Naive B cell (primary cell): ENCODE measurements at places on chromosomes 1 and 21.

DNA sequence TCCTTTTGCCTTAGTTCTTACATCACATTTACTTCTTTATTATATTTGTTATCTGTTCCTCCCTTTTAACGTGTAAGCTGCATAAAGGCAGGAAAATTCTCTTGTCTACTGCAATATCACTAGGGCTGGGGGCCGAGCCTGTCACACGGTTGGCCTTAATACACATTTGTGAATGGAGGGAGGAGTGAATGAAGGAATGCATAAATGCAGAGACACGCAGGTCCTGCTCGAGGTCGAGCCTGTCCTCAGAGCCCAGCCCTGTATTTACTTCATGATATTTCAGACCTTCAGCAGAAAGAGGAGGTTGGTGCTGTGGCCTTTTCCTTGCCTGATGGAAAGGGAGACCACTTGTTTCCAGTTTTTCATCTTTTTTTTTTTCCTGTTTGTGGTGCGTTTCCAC is 671.3 kb downstream of the PTPRU start:
- no peak for DNase-seq

- DNase-seq: no peak
Observed at GRCh38 chr1:108610073-108610472, 50.2 kb downstream of the EEIG2 start.

DNA sequence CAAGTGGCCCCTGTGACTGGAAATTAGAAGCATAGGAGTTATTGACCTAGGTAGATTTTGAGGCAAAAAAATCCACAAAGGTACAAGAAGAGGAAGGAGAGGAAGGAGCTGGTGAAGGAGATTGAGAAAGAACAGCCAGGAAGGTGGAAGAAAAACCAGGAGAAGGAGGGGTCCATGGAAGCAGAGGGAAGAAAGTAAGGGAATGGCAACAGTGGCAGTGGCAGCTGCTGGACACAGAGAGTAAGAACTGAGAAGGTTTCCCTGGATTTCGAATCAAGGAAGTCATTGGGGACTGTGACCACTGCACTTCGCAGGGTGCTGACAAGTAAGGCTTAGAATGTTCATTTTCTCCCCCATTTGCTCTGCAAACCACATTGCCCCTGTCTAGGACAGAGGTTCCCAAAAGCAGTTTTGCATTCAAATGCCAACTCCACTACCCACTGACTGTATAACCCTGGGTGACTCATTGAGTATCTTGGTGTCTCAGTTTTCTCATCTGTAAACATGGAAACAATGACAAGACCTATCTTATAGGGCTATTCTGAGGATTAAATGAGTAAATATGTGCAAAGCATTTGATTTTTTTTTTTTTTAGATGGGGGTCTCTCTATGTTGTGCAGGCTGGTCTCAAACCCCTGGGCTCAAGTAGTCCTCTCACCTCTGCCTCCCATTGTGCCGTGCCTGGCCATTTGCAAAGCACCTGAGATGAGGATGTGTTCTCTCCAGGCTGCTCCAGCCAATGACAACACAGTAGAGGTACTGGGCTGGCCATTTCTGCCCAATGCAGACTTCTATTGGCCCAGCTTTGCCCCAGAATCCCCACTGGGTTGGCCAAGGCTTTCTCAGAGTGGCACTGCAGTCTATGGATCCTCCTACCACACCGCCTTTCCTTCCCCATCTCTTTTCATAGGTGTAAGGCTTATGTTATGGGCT is 9.3 kb upstream of the CAPN2 start:
- DNase-seq: no peak

DNA sequence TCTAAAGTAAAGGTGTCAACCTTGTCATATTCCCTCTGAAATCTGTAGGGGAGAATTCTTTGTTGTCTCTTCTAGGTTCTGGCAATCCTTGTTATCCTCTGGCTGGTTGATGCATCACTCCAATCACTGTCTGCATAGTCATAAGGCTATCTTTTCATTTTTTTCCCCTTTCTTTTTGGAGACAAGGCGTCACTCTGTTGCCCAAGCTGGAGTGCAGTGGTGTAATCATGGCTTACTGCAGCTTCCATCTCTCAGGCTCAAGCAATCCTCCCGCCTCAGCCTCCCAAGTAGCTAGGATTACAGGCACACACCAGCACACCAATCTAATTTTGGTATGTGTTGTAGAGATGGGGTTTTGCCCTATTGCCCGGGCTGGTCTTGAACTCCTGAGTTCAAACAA is 12.9 kb downstream of the DPYD start:
- no peak for DNase-seq

GRCh38 chr1:92752719-92753118 is 32.2 kb downstream of the EVI5 start:
- DNase-seq: no peak

DNA sequence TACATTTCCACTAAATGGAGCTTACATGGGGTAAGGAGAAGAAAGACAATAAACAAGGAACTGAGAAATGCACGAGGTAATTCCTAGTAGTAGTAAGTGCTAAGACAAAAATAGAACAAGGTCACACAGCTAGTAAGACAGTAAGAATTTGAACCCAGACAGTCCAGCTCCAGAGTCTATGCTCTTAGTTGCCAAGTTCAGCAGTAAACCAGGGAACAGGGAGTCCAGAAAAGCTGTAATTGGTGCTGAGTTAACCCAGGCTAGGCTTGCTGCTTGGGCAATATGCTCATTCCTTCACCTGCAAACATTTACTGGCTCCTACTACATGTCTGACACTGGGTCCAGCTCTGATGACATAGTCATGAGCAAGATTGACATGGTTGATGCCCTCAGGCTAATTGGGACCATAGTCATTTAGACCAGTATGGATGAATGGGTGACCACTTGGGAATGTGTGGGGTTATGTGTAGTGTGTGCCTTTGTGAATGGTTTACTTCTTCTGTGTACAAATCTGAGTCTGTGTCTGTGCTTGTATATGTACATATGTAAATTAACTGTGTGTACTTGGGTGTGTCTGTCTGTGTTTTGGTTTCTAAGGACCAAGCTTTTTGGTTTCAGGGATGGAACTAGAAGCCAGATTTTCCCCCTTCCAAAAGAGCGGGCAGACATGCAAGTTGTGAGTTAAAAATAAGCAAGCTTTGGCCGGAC is 2.0 kb downstream of the GPX7 start:
- DNase-seq: peak; percentile 20

- no peak for DNase-seq
Observed at GRCh38 chr1:110005971-110006370, 21.4 kb downstream of the AHCYL1 start.

DNA sequence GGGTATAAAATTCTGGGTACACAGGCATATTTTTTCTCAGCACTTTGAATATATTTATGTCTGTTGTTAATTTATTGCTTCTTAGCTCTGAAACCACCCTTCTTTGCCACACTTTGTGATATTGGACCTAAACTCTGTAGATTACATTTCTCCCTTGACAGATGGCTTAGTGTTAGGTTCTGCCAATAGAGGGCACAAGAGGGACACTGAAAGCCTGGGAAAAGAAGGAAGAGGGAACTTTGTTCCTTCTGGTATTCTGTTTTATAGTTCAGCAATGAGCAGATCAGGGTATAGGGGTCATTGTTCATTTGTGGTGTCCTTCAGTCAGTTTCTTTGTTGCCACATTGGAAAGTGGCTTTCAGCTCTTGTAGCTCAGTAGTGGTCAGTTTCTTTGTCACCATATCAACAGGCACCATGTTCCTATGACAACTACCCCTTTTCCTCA is 423.5 kb upstream of the PROX1 start:
- DNase-seq: no peak

DNA sequence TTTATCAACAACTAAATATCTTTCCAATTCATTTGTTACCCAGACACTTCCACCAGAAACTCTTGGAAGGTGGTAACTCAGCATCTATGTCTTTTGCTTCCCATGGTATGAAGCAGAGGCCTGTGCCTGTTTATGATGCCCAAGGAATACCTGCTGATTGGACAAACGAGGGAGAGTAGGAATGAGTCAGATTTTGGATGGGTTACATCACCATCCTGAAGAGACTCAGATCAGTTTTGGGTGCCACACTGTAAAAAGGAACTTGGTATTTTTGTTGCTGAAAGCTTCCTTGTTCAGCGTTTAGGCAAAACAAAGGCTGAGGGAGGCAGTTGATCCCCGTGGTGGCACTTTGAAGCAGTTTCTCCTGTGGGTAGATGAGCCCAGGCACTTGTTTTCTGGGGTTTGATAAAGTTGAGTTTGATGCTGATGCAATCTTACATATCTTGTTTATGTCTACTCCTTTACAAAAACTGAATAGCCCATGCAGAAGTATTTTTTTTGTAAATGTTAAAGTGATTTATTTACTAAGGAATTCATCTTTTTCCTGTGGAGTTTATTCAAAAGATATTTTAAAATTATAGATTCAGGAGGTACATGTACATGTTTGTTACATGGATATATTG is 26.7 kb upstream of the CYP4X1 start:
- no peak for DNase-seq

DNA sequence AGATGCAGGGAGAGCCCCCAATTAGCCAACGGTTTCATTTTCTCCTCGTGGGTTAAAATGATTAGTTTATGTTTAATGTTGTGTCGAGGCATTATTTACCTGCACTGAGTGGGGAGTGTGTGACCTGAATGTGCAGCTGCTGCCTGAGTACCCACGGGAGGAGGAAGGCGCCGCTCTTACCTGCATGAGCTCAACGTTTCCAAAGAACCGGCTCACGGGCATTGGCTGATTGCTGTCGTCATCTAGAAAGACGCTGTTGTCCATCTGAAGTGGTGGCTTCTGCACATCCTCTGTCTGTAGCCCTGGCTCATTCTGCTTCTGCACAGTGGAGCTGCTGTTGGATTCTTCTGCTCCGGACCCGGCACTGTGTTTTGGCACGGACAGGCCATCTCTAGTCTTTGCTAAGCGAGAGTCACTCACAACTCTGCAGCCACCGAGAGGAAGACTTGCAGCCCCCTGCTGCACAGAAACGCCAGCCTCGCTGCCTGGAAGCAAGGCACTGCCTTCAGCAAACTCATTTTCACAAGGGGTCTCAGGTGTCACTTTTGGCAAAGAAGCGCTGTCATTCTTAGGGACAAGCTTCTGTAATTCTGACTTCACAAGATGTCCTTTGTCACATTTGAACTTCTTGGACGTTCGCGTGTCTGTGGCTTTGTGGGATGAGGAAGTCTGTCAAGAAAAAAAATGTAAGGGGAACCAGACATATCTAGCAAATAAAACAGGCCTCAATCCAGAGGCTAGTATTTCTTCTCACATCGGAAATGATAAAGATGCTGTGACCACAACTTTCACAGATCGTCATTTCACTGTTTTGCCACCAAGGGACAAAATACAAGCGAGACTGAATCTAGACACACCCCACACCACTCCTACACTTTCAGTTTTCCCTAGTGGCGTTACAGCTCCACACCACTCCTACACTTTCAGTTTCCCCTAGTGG is 9.4 kb downstream of the C1orf174 start:
- DNase-seq: no peak

DNA sequence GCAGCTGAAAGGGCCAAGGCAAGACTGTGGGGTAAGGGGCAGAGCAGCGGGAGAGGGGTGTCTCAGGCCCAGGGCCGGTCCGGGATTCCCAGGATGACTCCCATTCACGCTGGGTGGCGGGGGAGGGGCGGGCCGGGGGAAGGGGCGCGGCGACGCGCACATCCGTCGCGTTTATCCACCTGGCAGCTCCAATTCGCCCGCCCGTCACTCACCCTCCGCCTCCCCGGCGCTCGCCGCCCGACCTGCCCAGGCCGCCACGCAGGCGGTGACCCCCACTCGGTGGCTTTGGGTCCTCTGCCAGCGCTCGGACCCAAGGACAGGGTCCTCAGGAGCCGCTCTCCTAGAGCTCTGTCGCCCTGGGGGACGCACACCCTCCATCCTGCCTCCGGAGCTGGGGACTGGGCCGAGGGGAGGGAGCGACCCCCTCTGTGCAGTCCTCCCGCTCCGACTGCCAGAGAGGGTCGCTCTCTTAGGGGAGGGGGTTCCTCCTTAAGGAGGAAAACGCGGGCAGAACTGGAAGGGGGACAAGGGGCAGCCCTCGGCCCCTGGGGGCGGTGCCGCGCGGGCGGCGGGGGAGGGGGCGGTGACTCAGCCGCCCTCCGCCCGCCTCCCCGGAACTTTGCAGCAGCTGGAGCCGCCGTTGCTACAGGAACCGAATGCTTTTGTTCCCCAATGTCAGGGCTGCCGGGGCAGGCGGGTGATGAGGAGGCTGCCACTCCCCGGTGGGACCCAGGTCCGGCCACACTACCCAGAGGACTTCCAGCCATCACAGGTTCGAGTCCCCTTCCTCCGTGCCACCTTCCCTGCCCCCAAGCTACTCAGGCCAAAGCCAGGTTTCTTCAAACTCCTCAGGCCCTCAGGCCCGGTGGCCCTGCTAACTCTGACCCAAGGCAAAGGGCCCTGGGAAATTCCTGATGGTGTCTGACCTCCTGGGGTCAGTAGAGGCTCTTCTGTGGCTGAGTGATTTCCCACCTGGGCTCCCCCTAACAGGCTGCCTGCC is 3.4 kb downstream of the ADGRB2 start:
- peak; percentile 69 for DNase-seq

DNA sequence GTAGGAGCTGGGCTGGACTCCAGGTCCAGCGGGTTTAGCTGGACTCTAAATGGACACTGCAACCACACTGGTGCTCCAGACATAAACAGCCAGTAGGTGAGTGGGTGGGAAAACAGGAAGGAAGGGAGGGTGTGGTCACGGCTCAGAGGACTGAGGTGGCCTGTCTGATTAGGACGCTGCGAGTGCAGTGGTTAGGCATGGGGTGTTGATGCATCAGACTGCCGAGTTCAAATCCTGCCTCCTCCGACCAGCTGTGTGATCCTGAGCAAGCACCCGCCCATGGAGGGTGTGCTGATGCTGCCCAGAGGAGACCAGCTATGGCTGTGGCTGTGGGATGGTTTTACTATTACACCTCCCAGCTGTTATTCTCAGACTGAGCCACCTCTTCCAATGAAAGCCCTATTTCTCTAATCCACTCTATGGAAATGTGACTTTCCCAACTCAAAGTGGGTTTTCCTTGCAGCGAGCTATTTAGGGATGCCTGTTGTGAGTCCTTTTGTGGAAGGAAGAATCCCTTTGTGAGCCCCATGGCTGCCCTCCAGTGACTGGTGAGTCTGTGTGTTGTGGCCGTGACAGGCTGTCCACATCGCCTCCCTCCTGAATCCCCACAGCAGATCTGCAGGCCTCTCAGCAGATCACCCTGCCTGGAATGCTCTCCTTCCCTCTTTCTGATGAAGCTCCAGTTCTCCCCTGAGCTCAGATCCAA is 56.6 kb upstream of the EDN2 start:
- no peak for DNase-seq

DNA sequence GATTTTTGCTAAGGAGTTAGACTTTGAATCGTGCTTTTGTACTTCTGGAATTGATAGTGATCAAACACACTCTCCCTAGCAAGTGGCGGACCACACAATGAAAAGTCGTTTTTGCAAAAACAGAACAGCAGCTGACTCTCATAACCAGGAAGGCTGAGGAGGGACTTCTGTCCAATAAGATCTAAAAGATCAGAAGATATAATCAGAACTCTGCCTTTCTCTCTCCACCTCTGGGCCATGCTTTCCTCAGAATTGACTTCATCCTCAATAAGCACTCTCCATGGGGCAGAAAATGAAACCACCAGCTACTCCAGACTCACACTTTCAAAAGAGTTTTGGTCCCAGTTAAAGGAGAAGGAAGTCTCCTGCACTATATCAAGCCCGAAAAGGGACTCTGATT is 55.3 kb upstream of the SAMD13 start:
- no peak for DNase-seq

- no peak for DNase-seq
Observed at GRCh38 chr21:32003411-32003810, 130.6 kb downstream of the HUNK start.
